ENCODE measurements at places on chromosomes 6 and 20.

DNA sequence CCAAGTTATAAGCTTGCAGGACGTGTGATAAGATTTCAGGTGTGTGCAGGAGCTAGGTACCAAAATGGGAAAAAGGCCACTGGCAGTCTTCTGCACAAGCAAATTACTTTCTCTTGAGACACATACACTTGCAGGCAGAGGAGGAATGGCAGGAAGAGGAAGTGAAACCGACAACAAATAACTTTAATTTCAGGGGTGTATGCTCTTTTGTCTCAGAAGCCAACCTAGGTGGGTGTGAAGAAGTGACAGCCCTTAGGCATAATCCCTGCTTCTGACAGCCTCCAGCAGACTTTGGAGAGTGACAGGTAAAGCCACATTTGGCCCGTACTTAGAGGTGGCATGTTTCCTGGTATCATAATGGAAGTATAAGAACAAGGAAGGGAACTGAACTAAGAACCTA lies 118.8 kb upstream of the TRAF3IP2 start:
- DNase-seq = no peak

GRCh38 chr20:49245921-49246740 lies 26.9 kb downstream of the DDX27 start:
- DNase-seq = peak; percentile 63

DNA sequence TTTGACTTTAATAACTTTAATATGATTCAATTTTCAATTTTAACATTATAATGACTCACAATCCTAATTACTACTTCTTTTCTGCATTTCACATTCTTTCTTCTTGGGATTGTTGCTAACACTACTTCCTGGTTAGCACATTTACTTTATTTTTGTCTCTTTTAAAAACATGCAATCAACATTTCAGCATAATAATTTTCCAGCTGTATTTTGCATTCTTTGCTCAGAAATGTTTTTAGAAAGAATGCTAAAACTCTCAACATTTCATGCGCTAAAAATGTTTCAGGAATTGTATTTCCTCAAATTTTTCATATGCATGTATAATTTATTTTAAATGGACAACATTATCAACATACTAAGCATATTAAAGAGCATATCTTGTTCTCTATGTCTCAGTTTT lies 1302.1 kb upstream of the GJE1 start:
- DNase-seq = no peak

GRCh38 chr20:57451431-57451794 lies 60.2 kb downstream of the RBM38 start:
- DNase-seq = no peak

GRCh38 chr20:47982574-47983360 lies 197.5 kb upstream of the SULF2 start:
- DNase-seq = no peak

GRCh38 chr6:47075168-47075567 lies 33.0 kb upstream of the ADGRF1 start:
- no peak for DNase-seq

- DNase-seq = no peak
Measured at GRCh38 chr6:147852772-147853171, 344.3 kb downstream of the SAMD5 start.

DNA sequence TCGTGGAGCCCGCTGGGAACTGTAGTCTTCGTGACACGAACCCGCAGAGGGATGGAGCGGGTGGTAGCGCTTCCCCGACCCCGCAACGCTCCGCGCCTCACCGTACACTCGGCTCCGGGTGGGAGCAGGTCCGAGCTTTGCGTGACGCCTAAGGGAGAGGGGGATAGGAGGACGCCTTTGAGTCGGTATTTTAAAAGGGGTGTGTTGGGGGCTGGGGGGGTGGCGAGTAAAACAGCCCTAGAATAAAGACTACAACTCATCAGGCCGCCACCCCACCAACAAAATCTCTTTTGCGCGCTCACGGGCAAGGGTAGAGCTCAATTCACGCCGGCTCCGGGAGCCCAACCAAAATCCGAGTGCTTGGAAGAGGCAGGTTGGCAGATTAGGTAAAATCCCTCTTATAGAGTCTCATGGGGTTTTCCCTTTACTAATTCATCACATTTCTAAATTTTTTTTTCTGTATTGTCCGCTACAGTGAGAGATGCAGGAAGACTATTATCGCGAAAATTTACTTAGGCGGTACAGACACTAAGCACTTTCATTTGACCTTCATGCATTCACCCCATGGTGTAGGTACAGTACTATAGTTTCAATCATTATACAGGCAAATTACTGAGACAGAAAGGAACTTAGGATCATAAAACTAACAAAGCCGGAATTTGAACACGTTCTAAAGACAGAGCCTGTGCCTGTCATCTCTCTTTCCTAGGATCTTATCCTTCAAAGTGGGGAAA lies 706 bp upstream of the SNX14 start:
- peak; percentile 64 for DNase-seq

DNA sequence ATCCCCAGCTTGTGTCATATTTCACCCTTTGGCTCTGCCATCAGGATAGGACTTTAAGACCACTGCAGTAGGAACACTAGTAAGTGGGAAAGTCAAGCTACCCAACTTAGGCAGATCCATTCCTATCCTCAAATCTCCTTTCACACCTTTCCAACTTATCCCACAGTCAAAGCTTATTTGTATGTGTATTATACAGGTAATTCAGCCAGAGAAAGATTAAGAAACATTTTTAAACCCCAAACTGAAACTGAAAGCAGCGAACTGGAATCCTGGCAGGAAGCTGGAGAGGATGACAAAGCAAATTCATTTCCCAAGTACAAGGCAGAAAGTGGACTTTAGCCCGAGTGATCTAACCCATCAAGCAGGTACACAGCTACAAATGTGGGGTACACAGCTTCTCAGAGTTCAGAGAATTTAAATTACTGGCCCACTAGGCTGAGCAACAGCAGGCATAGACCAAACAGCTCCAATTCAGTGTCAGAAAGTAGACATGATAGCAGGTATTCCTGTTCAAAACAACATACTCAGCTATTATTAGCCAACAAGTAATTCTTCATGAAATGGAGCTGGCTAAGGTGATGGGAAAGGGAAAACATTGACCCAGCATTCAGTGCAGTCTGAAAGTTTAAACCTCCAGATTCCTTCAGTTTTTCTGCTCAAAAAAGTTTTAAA lies 39.1 kb downstream of the ILRUN start:
- DNase-seq = no peak

DNA sequence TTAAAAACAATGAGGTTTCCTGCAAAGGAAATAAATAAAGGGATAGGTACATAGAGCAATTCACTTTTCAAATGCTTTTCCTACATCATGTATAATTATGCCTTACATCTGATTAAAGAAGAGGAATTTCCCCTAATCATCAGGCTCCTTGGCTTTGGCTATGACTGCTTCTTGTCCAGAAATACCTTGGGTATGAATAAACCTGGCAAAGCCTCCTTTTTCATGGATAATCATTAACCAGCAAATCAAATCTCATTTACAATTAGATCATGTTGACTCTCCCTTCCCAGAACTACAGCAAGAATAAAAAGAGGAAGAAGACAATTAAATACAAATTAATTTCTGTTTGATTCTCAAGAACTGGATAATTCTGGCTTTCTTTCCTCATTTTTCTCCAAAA lies 58.0 kb upstream of the CD2AP start:
- DNase-seq = no peak

DNA sequence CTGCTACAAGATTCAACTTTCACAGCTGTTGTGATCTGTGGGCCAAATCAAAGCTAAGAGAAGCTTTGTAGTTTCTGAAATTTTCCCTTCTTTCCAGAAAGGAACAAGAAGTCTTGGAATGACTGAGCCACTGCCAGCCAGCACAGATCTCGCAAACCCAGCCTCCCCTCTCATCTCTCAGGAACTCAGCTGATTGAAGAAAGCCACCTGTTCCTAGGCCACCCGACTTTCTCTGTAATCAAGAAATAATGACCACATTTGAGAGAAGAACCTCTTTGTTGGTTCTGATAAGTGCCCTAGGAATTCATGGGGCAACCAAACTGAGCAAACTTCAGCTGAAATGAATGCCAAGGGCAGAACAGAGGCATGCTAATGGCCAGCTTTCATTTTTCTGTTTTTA lies 61.7 kb downstream of the HDGFL1 start:
- DNase-seq = no peak

Data from cerebellar cortex (tissue), 1 donor.